ENCODE measurements at places on chromosomes 2 and 18.

GRCh38 chr2:39728941-39729351 is 50.1 kb downstream of the THUMPD2 start:
- no peak for DNase-seq

- no peak for DNase-seq
Observed at GRCh38 chr18:43757273-43757672, 480.0 kb upstream of the SYT4 start.

DNA sequence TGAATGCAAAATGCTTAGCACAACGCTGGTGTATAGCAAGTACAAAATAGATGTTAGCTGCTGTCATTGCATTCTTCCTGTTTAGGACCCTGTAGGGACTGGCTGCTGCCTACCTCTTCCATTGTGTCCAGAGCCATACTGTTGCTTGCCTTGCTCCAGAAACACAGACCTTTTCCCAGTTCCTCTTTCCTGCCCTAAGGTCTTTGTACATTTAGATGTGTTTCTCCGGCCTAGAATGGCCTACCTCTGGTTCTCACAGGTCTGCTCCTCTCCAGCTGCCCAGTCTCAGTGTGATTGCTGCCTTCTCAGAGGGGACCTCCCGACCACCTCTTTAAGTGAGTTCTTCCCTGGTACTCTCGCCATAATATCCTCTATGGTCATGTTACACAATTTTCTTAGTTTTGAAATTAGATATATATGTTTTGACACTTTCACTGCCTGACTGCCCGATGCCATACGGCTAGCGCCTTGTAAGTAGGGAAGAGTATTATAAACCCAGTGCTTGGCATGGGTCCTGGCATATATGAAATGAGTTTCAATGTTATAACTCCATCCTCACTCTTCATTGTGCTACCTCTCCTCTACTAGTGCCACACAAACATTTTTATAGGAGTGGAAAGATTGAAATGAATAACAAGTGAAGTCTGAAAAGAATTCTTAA is 48.3 kb downstream of the RFTN2 start:
- no peak for DNase-seq

- no peak for DNase-seq
Observed at GRCh38 chr2:232290668-232291067, 87.9 kb upstream of the ALPP start.

DNA sequence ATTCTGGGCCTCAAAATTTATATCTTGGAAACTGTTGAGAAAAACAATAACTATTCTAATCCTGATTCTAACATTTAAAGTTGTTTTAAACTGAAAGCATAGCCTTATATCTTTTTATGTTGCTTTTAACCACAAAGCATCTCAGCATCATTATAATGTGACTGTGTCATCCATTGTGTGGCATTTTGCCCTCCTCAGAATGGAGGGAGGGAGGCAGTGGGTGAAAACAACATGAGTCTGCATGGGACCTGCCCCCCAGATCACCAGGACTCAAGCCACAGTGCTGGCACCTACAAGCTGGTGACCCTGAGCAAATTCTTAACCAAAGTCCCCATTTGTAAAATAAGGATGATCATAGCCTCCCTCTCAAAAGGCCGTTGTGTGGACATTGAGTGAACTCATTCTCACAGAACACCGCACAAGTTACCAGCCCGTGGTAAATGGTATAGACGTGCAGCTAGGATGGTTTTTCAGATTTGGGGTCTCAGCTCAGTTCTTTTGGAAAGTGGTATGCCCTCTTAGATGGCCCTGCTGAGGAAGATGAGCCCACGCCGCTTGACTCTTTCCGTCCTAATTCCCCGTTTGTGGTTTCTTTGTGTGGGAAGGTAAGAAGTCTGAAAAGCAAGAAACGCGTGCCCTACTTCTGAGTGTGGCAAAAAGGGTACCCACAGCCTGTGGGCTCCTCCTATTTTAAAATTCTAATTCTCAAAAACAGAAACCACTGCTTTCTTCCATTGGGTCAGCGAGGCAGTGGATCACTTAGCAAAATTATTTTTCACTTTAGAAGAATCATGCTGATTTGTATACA is 305.0 kb upstream of the ID2 start:
- DNase-seq: peak; percentile 9

GRCh38 chr2:49687918-49688317 is 533.6 kb upstream of the FSHR start:
- no peak for DNase-seq

DNA sequence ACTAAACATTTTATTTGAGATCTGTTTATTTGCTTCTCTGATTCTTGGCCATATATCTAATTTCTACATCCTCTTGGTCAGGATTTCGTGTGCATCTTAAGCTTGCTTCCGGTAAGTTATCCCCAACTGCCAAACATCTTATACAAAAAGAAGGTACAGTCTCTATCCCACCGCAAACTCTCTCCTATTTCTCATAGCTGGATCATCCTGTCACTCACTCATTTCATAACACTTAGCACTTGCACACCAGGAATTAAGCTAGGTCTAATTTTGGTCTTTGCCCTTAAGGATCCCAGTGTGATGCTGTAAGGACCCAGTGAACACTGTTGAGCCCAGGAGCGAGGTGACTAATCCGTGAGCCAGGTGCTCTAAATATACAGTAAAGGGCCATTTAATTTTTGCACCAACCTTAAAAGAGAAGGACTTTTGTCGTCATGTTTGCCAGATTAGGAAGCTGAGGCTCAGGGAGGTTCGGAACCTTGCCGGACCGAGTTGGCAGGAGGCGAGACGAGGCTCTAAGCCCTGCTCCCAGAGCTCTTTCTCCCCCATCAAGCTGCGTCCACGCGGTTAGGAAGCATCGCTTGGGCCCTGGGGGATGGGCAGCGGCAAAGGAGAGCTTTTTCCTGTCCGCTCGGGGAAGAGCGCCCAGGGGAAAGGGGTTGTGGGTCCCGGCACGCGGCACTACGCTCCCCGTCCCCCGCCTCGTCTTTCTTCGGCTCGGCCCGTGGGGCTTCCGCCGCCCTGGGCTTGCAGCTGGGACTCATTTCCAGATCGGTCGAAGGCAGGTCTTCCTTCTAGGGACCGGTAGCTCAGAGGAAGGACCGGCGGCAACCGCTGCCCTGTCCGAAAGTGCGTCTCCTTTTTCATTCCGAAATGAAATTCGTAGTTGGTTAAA is 4.1 kb upstream of the ITPRIPL1 start:
- no peak for DNase-seq

- no peak for DNase-seq
Observed at GRCh38 chr2:179349670-179350303, 85.2 kb upstream of the SESTD1 start.

DNA sequence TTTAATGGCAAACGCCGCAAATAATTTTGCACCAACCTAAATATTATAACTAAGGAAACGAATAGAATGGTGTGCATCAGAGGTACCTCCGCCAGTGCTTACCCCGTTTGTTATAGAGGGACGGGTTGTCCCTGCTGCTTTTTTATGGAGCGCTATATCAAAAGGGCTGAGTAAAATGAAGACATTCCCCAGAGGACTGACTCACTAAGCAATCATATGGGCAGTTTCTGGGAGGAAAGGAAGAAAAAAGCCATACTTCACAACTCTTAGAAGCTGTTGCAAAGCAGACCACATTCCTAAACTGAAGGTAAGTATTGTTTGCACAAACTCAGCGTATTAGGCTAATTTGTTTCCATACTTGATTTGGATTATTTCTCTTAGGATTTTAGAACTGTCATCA is 12.9 kb downstream of the ID2 start:
- DNase-seq: no peak

DNA sequence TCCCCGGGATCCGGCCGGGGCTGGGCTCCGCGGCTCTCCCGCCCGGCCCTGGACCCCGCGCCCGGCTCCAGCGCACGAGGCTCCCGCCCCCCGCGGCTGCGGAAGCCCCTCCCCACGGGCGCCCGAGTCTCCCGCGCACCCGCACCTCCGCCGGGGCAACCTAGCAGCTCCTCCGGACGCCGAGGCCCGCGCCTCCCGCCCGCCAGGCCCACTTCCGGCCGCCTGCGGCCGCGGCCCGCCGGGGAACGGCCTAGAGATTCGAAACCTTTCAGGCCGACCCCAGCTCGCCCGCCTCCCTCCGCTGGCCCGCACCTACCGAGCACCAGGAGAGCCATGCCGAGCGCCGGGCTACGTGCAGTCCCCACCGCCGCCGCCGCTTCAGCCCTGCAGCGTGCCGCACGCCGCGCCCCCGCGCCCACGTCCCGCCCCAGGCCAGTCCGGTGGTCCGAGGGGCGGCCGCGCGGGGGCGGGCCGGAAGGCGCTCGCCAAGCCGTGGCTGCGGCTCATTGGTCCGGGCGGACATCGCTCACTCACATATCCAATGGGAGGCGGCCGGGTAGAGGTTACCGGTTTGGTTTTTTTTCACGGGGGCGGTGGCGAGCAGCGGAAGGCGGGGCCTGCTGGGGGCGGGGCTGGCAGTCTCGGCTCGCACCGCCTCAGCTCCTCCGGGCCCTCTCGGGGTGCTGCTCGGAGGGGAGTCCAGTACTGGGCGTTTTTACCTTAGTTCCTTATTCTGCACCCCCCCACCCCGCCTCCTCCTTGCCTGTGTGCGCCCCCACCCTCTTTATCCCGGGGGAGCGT is at the start of gene PDIA6:
TSS of gene PDIA6 (minus strand) at position 424 of the 801 bp plus-strand sequence. CDS start at position 335, 89 bp downstream.
- DNase-seq: peak; percentile 96

GRCh38 chr2:237471438-237472186 is 15.4 kb upstream of the MLPH start:
- peak; percentile 39 for DNase-seq

GRCh38 chr2:144015655-144016245 is 504.2 kb downstream of the ZEB2 start:
- DNase-seq: no peak

DNA sequence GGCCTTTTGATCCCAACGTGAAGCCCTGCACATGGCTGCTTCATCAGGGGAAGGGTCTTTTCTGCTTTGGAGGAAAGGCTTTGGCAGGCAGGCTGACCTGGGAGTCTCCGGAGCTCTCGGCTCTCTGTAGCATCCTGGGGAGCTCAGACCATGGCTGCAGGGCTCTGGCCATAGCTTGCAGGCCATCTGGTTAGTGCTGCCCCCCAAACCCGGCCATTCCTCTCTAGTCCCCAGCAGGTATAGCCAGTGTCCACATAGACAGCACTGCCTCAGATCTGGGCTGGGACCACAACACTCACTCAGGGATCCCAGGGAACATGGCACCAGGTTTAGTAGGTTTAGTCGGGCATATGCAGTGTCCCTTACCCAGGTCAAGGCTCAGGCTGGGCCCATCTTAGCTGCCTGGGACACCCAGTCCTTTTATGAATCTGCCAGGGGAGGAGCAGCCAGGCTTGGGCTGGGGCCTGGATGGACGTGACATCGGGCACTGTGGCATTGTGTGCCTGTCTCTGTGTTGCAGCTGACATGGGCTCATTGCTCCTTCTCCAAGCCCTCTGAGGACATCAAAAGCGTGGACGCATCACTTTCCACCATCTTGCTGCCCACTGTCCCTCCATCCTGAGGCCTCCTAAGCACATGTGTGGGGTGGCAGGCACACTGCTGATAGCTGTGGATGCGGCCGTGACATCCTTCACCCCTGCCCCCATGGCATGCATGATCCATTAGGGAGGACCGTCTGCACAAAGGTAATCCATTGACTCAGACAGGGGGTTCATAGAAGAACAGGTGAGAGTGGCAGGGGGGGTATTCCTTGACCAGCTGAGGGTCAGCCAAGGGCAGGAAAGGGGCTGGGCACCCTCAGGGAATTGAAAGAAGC is 19.2 kb upstream of the GPR35 start:
- DNase-seq: no peak

DNA sequence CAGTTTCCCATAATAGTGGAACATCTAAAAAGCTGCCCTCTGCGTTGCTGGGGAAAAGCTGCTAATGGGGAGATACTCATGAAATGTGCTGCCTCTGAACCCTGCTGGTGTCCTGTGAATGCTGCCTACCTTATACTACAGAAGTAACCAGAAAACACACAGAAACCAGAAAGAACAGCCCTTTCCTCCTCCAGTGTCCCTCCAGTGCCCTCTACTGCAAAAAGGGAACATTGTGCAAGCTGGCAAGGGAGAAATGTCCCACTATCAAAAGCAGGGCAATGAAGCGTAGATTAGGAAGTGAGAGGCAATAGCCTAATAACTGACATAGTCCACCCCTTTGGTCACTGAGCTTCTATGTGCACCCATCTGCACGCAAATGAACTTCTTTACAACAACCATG is 162.7 kb upstream of the ETAA1 start:
- DNase-seq: no peak

DNA sequence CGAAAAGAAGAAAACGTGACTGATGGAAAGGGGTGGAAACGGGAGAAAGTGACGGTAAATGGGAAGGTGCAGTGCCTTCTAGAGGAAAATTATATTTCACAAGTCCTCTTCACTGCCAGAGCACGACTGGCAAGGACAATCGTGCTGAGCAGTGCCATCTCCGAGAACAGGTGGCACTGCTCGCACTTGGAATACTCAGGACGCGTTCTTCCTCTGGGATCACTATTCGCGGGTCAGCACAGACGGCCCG is 364 bp downstream of the STAT1 start:
- DNase-seq: no peak

GRCh38 chr2:64635976-64636911 is 17.5 kb downstream of the SERTAD2 start:
- DNase-seq: no peak

DNA sequence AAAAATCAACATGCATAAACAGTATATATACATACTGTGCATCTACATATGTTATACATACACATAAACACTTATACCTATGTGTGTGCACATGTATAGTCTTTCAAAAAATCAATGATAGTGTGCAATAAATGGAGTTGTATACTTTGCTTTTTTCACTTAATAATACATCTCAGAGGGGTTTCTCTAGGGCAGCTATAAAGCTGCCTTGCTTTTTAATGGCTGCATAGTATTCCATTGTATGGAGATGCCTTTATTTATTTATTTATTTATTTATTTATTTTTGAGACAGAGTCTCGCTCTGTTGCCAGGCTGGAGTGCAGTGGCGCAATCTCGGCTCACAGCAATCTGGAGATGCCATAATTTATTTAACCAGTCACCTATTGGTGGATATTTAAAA is 7.4 kb upstream of the RNF125 start:
- DNase-seq: no peak

DNA sequence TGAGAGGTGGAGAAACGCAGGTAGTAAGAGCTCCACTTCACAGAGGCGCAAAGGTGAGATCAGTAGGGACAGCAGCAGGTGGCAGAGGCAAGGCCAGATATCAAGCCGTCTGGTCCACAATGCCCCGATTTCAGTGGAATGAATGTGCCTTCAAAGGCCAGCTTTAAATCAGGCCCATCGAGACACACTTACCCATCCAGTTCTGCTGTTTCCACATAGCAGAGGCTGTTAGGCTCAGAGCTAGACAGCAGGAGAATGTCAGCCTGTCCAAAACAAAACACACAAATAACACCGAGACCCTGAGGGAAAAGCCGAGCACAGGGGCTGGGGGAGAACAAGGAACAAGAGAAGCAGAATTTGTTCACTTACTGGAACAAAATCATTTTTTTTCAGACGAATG is 75.8 kb upstream of the NARS1 start:
- no peak for DNase-seq

DNA sequence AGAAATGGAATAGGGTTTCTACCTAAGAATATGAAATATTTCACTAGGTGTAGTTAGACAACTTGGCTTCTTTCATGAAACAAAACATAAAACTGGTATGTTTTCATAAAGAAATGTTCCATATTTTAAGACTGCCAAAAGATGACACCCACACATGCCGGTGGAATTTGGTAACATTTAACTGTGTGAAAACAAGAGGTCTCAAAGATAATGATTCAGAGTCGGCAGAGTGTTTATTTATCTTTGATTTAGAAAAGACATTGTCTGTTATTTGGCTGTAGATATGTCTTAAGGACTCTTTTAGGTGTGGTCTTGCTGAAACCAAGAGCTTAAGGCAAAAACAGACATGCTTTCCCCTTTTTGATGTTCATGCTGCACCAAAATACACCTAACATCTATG is 63.5 kb upstream of the FN1 start:
- no peak for DNase-seq
